NCI-H1048 (cell line): ENCODE measurements at places on chromosomes 7 and 10.
A peak's percentile ranks its signal among the peaks of the same experiment; 100 is the strongest.

- DNase-seq: no peak
Measured at GRCh38 chr10:100579261-100580090, 43.7 kb downstream of the HIF1AN start.

GRCh38 chr7:128827248-128827958 lies 2.8 kb upstream of the FLNC start:
- DNase-seq: no peak

DNA sequence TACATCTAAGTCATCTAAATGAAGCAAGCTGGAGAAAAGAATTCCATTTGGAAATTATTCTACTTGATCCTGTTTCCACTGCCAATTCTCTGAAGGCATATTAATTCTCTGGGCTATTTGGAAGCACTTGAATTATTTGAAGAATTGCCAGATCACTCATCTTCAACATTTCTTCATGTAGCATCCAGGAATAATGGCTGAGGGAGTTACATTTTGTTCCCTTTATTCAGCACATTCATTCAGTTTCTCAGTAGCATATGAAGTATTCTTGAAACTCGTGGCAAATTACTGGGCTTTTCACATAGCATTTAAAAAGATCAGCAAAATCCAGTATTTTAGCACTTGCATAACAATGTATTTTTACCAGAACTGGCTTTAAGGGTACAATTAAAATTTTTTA lies 127.1 kb upstream of the VIPR2 start:
- no peak for DNase-seq

- peak; percentile 63 for DNase-seq
Measured at GRCh38 chr10:4653160-4653559, 172.8 kb upstream of the AKR1E2 start.

- DNase-seq: no peak
Measured at GRCh38 chr10:126425489-126426065, 37.3 kb upstream of the ADAM12 start.

GRCh38 chr7:158588085-158588877 lies 658 bp upstream of the PTPRN2 start:
- no peak for DNase-seq

GRCh38 chr7:137986252-137987017 lies 15.5 kb downstream of the CREB3L2 start:
- no peak for DNase-seq

DNA sequence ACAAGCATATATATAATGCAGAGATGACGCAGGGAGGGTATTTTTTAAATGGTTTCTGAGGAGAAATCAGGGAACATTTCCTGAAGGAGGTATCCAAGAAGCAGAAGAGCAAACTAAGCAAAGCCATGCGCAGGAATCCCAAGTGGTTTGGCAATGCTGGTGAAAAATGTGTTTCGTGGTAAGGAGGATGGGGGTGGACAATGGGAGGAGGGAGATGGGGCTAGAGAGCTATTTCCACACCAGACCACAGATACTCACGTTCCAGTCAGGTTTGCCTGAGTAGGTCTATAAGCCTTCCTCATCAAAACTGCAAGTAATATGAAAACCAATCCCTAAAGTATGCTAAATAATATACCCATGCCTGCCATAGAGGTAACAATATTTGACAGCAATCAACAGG lies 223.7 kb upstream of the MKLN1 start:
- no peak for DNase-seq

- no peak for DNase-seq
Measured at GRCh38 chr7:40842641-40843040, 707.8 kb downstream of the SUGCT start.

DNA sequence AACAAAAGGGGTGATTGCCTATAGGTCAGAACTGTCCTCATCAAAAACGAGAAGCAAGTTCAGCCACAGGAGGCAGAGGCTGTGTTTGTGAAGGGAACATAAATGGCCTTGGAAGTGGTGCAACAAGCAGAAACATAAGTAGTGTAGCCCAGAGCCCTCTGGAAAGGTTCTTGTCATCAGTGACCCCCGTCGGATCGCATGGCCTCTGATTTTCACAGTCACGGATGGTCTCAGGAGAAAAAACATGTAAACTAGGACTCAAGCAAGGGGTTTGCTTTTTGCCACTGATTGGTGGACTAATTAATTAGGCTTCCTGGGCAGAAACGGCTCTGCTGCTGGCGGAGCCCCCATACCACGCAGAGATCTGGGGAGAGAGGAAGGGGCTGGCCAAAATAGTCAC lies 496.5 kb upstream of the MKI67 start:
- no peak for DNase-seq

- DNase-seq: no peak
Measured at GRCh38 chr10:10831085-10831484, 186.6 kb upstream of the CELF2 start.
